ENCODE measurements at places on chromosomes 2 and 18.

DNA sequence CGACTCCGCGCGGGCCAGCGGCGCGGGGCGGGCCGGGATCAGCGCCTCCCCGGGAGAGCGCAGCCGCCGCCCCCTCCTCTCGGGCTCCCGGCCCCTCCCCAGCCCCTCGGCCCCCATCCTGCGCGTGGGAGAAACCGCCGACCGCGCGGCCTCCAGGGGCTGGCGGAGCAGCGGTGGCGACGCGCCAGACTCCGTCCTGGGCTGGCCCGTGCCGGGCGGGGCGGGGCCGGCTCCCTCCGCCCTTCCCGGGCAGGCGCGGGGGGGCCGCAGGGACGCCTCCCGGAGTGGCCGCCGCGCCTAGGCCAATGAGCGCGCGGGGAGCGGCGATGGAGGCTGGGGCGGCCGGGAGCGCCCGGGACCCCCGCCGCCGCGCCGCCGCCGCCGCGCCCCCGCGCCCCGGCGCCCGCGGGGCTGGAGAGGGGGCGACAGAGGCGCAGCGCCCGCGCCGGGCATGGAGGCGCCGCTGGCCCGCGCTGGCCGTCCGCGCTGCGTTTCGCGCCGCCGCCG is 49.1 kb downstream of the KCNIP3 start:
- DNase-seq = no peak

DNA sequence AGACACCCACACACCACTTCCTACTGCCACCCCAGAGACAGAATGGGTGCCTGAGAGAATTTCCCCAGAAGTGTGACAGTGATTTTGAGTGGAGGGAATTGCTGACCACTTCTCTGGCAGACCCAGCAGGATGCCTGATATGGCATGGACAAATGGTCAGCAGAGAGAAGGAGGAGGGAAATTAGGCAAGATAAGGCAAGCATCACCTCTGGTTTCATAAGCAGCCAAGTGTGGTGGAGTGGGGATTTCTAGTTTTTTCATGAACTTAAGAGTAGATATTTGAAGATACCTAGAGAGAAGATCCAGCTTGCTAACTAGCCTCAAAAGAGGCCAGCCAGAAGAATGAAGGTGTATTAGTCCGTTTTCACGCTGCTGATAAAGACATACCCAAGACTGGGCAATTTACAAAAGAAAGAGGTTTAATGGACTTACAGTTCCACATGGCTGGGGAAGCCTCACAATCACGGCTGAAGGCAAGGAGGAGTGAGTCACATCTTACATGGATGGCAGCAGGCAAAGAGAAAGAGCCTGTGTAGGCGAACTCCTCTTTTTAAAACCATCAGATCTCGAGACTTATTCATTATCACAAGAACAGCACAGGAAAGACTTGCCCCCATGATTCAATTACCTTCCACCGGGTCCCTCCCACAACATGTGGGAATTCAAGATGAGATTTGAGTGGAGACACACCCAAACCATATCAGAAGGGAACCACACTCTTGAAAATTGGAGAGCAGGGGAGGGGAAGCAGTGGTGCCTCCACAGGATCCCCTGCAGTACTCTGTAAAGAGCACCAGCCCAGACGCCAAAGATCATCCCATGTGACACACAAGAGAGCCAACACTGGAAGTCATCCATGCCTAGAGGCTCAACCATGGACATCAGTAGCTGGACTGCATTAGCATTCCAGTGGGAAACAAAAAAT is 64.2 kb downstream of the RBM43 start:
- DNase-seq = no peak

- DNase-seq = no peak
Measured at GRCh38 chr18:56702946-56703345, 51.8 kb downstream of the WDR7 start.

DNA sequence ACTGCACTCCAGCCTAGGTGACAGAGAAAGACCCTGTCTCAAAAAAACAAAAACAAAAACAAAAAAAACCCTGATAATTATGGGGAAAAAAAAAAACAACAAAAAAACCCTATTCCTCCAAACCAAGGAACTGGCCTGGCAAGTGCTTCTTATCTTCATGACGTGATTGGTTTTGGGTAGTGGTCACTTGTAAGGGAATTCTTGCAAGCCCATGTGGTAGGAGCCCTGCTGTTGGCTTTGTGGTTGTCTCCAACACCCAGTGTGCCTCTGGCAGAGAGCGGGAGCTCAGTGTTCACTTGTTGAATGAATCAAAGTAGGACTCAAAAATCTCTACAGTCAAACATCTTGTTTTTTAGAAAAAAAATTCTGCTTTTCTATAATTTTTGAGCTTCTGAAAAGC is 6.0 kb downstream of the GALM start:
- no peak for DNase-seq

- no peak for DNase-seq
Measured at GRCh38 chr2:234761910-234762309, 189.9 kb upstream of the SH3BP4 start.

DNA sequence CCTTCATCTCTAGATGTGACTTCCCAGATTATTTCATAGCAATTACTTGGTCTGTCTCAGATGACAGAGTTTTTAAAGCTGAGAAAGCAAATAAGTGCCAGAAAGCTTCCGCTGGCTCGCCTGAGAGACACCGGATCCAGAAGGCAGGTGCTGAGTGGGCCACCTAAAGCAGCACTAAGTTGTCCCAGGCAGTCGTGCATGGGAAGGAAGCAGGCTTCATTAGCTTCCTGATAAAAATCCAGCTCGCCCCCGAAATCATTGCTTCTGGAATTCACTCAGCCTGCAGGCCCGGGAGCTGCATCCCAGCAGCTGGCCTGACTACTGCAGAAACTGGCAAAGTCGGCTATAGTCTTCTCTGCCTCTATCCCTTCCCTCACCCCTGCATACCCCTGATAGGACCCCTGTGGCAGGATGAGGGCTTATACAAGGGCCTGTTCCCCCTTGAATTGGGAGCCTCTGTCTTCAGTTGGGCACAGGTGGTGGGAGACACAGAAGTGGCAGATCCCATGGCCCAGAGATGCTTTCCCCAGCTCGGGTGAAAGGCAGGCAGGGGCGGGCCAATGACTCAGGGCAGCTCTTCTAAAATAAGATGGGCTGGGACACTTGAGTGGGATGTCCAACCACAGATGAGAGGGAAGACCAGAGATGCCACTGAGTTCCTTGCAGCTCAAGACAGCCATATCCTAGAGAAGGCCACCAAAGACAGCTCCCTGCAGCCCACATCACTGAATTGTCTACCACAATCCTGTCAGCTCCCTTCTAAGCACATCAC is 262.4 kb upstream of the PKDCC start:
- DNase-seq = no peak

DNA sequence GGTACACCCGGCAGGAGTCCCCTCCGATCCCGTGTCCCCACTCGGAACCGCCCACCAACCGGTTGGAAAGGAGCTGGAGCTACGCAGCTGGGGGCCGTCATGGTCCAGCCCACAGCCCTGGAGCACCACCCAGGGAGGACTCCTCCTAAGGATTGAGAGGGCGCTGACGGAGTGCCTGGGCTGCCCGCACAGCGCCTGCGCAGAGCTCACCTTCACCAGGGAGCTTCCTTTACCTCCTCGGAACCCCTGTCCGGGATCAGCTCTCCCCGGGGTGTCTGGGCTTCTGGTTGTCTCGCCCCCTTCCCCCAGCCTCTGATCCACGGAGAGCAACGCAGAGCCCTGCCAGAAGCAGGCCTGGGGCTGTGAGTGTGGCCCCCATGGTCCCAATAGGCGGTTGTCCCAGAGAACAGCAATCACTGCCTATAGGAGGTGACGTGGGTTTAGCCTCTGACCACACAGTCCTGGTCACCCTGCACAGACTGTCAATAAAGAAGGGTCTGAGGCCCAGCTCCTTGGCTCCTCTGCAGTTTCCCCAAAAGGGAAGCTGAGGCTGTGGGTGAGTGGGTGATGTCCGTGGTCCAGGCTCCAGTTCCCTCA is 14.6 kb downstream of the ALPG start:
- DNase-seq = no peak

DNA sequence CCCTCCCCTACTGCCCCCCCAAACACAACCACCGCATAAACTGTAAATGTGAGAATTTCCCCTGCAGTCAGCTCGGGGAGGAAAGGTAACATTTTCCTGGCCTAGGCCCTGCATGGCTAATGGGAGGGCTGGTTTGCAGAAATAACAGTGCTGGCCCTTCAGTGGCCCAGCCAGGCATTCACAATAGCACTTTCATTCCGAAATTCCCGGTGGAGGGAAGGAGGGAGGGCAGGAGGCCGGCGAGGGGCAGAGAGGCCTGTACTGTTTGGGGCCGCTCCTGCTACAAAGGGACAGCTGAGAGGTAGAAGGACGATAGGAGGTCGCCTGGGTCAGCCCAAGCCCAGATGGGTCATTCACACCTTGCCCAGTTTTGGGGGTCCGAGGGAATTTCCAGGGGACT is 11.3 kb downstream of the CYP26B1 start:
- no peak for DNase-seq

- no peak for DNase-seq
Measured at GRCh38 chr2:65299246-65299645, 71.6 kb downstream of the ACTR2 start.

DNA sequence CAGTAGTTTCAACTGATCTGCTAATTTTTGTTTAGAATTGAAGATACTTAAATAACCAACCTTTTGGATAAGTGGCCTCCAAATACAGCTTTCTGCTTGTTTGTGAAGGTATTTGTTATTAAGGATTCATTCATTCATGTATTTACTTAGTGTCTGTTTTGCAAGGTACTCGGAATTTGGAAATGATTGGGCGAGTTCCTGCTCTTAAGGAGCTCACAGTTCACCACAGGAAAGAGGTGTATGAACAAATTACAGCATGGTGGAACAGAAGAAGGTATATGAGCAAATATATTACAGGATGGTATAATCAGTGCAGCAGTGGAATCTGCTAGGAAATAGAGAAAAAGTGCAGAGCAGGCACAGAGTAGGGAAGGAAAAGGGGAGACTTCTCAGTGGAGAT is 4.5 kb downstream of the ACSL3 start:
- no peak for DNase-seq

DNA sequence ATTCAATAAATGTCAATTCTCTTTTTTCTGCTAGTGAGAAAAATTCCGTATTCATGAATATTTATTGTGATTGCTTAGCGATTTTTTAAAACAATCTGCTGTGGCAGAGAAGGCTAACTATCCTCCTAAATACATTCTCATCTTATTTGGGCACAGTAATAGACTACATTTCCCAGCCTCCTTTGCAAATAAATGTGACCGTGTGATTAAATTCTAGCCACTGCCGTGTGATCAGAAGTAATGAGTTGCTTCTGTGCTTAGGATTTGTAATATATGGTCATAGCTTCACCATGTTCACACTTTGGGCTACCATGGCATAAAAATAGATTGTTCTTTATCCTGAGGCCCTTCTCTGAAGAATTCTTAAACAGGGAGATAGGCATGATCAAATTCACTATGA is 179.6 kb downstream of the FAM124B start:
- no peak for DNase-seq

GRCh38 chr18:52657043-52657805 is 317.2 kb downstream of the DCC start:
- no peak for DNase-seq

DNA sequence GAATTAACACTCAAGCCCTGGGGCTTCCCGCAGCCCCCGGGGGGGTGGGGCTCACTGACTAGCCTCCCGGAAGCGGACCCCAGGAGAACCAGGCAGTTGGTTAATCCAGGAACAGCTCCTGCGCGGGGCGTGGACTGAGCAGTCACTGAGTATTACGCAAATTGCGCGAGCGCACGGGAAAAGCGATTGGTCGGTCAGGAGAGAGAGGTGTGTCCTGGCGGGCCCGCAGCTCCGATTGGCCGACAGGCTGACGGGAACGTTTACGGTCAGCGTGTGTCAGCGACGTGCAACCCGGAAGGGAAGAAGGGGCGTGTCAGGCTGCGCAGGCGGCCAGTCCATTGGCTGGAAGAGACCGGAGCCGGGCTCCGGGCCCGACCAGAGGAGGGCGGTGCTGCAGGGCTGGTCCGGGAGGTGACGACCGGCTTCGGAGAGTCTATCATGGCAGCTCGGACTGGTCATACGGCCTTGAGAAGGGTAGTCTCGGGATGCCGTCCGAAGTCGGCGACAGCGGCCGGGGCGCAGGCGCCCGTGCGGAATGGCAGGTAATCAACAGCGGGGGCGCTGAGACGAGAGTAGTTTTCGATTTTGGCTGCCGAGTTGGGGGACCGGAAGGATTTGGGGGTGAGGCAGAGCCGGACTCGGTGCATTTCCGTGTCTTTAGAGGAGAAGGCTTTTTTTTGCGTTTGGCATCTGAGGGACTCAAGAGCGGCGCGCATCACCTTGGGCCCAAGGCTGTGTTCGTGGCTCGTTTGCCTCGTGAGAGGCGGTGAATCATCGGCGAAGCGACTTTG is at the start of gene COQ10B:
Gene COQ10B (plus strand): TSS at position 430 of the 791 bp plus-strand sequence. CDS start 9 bp downstream, at position 439.
- peak; percentile 97 for DNase-seq

DNA sequence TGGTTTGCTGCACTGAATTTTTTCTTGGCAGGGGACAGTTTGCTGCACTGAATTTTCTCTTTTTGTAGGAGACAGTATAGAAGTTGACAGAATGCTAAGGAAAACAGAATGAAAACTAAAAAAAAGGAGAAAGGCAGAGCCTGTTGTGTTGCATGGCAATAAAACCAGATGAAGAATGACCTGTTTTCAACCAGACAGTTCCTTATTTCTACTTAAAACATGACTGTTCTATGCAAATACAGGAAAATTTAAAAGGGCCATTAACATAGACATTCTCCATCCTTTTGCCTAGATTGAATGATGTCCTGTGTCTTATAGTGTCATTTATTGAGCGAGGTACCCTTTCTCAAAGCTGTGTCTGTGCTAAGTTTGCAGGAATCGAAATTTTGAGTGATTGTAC is 33.3 kb downstream of the ABI2 start:
- DNase-seq = no peak

DNA sequence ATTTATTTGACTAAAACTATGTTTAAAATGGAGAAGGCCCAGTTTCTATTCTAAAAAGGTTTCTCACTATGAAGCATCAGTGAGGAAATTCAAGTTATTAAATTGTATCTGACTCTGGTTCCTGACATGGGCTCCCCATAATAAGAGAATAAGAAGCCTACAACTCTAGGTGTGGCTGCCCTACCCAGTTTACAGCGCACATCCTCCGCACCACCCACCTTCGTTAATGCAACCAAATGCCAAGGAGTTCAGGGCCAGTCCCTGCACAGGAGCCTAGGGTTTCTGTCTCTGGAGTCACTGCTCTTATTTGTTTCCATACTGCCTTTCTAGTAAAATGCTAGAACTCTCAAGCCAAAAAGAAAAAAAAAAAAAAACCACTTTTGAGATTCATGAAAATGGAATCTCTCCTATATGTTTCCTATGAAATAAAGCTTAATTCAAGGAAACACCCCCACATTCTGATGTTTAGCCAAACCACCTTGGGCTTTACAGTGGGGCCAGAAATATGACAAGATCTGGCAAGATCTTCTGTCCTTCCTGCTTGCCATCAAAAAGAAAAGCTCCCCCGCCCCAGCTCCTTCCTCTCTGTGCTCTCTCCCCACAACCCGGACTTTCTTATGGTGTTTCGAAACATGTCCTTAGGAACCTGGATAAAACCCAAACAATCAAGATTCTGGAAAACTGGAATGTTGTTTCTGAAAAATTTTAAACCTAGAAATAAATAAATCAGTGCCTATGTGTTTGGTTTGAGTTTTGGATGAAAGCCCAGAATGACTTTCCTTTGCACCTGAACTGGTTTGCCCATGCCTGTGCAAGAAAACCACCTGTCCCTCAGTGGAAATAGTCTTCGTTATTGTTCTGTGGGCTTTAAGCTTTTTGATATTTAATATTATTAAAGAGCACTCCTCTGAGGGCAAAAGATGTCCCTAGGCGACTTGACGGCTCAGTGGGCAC is 136.7 kb downstream of the SP3 start:
- DNase-seq = no peak
